Spleen (tissue), 13 donors: ENCODE measurements at places on chromosomes 16 and 17. TPM values are rescaled to one million over a fixed set of nuclear protein-coding genes. Genes with fewer than 3 reads are reported as not detected.

DNA sequence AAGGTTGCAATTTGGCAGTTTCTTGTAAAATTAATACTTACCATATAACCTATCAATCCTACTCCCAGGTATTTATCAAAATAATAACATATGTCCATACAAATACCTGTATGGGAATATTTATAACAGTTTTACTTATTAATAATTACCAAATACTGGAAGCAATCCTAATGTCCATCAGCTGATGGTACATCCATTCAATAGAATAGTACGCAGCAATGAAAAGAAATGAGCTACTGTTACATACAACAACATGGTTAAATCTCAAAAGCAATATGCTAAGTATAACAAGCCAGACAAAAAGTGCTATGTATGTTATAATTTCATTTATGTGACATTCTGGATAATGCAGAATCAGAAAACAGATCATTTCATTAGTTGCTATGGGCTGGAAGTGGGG lies 1.2 kb downstream of the HYDIN start:
- no peaks in the 10 kb centered on the region for H3K36me3 ChIP-seq
- peaks cover 11% of the 10 kb centered on the region for H3K27me3 ChIP-seq
- H3K27ac ChIP-seq = no peak overlapping the region
- no peak overlapping the region for H3K4me3 ChIP-seq
- DNase-seq = no peak

The MEIOB gene
- not detected for total RNA-seq

The PRKCB gene
- total RNA-seq = 284 TPM

The ODAD4 gene
- total RNA-seq = 0.52 TPM

The SERPINF2 gene
- 7.9 TPM for total RNA-seq

GRCh38 chr17:7611635-7612293 lies 2.9 kb downstream of the FXR2 start:
- no peaks in the 10 kb centered on the region for H3K27me3 ChIP-seq
- no peaks in the 10 kb centered on the region for H3K36me3 ChIP-seq

DNA sequence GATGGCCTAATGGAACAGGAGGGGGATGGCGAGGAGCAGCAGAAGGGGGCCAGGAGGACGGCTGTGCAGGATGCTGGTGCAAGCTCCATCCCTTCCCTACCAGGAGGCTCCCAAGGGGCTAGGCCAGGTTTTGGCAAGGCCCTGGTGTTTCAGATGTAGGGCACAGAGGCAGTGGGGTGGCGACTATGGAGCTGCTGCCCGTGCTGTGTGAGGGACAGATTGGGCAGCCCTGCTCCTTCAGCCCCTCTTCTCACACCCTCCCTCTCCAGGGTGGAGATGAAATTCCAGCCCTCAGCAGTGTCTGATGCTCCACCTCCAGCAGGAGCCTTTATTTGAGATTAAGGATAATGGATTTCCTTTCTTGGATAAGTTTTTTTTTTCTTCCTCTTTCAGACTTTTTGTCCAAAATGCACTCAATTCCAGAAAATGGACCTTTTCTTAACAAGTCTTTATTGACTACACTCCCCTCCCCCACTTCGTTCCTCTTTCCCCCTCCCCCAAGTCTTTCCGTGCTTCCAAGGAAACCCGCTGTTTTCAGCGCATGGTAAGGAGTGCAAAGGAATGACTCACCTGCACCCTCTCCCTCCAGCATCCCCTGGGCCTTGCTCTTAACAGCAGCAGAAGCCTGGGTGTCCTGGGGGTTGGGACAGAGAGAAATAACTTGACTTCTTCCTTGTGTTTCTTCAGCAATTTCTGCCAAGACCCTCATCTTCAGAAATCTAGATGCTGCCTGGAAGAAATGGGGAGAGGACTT lies 95.2 kb downstream of the CCDC182 start:
- no peaks in the 10 kb centered on the region for H3K27me3 ChIP-seq
- no peak for DNase-seq
- no peaks in the 10 kb centered on the region for H3K4me1 ChIP-seq
- no peak overlapping the region for H3K27ac ChIP-seq
- no peak overlapping the region for H3K4me3 ChIP-seq

GRCh38 chr16:24848065-24848464 lies 2.3 kb downstream of the SLC5A11 start:
- no peaks in the 10 kb centered on the region for H3K36me3 ChIP-seq
- no peak overlapping the region for H3K27ac ChIP-seq
- no peaks in the 10 kb centered on the region for H3K27me3 ChIP-seq
- no peaks in the 10 kb centered on the region for H3K4me1 ChIP-seq
- H3K4me3 ChIP-seq = no peak overlapping the region
- no peak for DNase-seq

The TNFRSF17 gene
- total RNA-seq = 4.8 TPM

DNA sequence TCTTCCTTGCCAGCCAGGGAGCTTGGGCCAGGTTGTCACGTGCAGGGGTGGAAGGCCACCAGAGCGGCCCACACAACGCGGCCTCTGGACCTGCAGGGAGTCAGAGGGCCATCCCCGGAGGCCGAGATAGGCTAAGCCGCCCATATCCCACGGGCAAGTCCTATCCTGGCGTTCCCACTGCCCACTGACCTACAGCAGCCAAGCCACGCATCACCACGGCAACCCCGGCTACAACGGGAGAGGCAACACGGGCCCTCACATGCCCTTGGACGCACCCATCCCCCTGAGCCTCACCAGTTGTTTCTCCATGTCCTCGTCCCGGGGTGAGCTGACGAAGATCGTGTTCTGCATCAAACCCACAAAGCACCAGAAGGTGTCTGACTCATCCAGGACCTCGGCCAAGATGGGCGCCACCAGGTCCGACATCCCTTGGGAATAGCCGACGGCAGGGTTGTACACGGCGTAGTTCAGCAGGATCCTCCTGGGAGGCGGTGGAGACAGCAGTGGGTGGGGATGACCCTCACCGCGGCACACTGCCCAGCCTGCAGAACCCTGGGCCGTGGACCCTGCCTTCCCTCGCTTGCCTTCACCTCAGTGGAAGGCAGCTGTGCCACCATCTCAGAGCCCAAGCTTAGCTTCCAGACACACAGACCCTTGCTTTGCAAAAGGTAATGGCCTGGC lies 88.2 kb downstream of the TBC1D16 start:
- peaks cover 22% of the 10 kb centered on the region for H3K4me1 ChIP-seq
- peak; percentile 66 for DNase-seq
- no peaks in the 10 kb centered on the region for H3K27me3 ChIP-seq
- H3K36me3 ChIP-seq = no peaks in the 10 kb centered on the region
- H3K27ac ChIP-seq = no peak overlapping the region

The CACNG3 gene
- total RNA-seq = not detected
